NCI-H187 (cell line): ENCODE measurements at places on chromosomes 11 and 22.

- no peak for DNase-seq
Observed at GRCh38 chr11:64234647-64235379, 429 bp downstream of the VEGFB start.

GRCh38 chr11:75028321-75028720 lies 39.6 kb downstream of the NEU3 start:
- peak; percentile 31 for DNase-seq

- DNase-seq = no peak
Observed at GRCh38 chr22:24723111-24723510, 51.4 kb downstream of the PIWIL3 start.

DNA sequence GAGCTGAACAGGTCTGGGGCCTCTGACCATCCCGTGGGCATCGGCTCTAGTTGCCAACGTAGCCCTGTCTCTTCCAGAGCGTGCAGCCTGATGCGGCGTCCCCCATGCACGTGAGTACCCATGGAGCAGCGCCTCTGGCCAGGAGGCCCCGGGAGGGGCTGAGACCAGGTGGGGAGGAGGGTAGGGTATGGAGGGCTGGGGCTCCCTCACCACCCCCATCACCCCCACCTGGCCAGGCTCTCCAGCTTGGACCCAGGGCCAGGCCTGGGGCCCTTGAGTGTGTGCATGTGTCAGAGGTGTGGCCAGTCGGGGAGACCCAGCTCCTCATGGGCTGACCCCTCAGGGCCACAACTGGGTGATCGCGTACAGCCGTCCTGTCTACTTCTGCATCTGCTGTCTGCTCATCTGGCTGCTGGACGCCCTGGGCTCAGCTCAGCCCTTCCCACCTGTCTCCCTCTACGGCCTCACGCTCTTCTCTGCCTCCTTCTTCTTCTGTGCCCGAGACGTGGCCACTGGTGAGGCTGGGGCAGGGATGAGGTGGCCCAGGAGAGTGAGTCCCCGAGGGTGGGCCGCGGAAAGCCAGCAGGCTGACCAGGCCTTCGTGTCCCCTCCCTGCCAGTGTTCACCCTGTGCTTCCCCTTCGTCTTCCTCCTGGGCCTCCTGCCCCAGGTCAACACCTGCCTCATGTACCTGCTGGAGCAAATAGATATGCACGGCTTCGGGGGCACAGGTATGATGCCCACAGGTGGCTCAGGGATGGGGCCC lies 8.5 kb downstream of the PCNX3 start:
- no peak for DNase-seq

DNA sequence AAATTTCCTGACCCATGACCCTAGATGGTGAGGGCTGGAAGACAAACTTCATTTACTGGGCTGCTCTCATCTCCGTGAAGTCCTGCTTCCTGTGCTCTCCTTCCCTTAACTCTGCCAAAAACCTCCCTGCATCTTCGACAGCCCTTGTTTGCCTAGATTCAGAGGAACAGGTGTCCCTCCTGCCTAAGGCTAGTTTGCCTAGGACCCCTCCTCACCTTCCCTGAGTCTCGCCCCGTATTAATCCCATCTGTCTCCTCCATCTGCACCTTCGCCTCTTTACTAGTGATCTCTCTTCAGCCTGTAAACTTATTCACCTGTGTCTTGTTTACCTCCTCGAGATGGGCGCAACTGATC lies 33.1 kb downstream of the EIF3F start:
- no peak for DNase-seq

- no peak for DNase-seq
Observed at GRCh38 chr11:41612415-41612814, 153.0 kb upstream of the LRRC4C start.

- DNase-seq = peak; percentile 0
Observed at GRCh38 chr22:50114221-50115021, 24.6 kb downstream of the MOV10L1 start.

GRCh38 chr11:23688835-23689234 lies 808.0 kb upstream of the LUZP2 start:
- no peak for DNase-seq

DNA sequence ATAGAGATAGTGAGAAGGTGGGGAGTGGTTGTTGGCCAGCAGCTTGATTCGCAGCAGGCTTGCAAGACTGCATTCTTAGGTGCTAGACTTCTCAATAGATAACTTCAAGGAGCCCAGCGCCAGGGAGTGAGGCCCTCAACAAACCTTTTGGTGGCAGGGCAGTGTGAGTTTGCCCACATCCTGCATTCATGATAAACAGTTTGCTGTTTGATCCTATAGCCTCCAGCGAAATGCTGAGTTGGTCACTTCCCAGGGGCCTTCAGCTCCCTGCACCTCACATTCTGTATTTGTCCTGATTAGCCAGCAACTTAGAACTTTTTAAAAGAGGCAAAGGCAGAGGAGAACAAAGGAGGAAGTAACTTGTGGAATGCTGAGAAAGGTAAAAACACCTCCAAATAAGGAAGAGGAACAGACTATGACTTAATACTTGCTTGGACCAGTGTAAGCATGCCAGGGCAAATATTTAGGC lies 25.1 kb downstream of the OR10A6 start:
- no peak for DNase-seq

DNA sequence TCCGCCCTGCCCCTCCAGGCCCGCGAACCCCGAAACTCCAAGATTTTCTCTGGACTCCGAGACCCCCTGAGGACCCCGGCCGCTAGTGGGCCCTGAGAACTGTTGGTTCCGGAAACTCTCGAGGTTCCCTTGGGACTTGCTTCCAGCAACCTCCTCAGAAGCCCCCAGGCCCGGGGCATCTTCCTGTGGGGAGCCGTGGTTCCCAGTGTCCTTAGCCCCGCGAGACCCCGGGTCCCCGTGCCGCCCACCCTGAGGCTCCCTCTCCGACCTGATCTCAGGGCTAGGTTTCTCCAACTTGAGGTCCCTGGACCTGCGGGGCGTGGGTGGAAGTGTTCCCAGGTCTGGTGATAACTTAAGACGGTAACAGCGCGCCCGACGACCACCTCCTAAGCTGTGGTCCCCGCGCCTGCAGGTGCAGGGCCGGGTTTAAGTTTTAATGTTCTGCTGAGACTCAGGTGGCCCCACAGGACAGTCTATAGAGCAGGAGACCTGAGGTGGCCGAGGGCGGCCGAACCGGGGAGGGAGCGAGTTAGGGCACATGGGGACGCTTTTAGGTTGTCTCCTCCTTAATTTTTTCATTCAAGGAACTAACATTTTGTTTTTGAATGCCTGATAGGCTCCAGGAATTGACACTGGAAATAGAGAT lies 720 bp downstream of the FAM118A start:
- DNase-seq = no peak

- DNase-seq = no peak
Observed at GRCh38 chr22:37396488-37397084, 30.7 kb downstream of the ELFN2 start.

- DNase-seq = no peak
Observed at GRCh38 chr11:47714554-47715081, 551 bp downstream of the AGBL2 start.

DNA sequence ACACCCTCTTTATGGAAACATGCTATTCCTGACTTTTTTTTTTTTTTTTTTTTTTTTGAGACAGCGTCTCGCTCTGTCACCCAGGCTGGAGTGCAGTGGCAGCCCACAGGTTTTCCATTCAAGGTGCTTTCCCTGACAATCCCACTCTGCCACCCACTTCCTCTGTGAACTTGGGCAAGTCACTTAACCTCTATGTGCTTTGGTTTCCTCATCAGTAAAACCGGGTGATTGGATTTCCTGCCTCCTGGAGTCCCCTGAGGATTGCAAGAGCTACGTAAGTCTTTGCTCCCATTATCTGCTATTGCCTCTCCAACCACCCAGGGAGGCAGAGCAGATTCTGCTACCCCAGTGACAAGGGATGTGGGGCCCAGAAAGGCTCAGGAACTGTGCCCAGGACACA lies 54.1 kb downstream of the CELSR1 start:
- DNase-seq = no peak

- no peak for DNase-seq
Observed at GRCh38 chr22:46674367-46674781, 54.2 kb downstream of the GRAMD4 start.

GRCh38 chr11:76771446-76772099 lies 11.6 kb upstream of the TSKU start:
- no peak for DNase-seq

GRCh38 chr11:44950031-44950624 lies 555 bp downstream of the TP53I11 start:
- DNase-seq = no peak
